SK-MEL-5 (cell line): ENCODE measurements at places on chromosomes 2 and 18. TPM values are rescaled to one million over a fixed set of nuclear protein-coding genes. Genes with fewer than 3 reads are reported as not detected.

The LRP2 gene
- total RNA-seq, result 9.2 and 15.6 TPM in 2 replicates

GRCh38 chr2:8421658-8422449, 260.0 kb upstream of the ID2 start:
- peak; percentile 24 for DNase-seq

DNA sequence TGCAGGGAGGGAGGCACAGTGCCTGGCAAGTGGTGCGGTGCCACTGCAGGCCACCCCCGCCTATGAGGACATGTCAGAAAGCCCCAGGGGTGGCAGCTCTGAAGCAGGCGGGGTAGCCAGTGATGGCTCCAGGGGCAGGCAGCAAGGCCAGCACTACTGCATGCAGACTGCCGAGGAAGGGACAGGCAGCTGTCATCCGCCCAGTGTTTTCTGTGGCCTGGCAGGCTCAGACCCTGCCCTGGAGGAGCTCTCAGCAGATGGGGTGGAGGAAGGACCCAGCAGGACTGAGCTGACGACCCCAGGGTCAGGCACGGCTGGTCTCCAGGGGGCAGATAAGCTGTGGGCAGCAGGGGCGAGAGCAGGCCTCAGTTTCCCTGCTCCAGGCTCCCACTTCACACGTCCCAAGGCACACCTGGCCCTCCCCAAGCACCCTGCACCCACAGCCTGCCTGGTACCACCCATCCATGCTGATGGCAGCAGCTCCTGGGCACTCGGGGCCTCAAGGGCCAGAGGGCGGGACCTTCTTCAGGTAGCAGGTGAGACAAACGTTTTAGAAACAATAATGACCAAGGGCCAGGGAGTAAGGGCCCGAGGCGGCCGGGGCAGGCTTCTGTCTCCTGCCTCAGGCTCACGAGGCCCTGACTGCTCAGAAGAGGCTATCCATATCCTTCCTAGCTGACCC, 48.5 kb downstream of the HS6ST1 start:
- no peak for DNase-seq

- DNase-seq, result peak; percentile 52
These were observed at the start of gene ITGA4 for GRCh38 chr2:181457121-181457740. Gene ITGA4 (plus strand): TSS chr2:181457386. CDS start chr2:181457655, 269 bp downstream.

GRCh38 chr18:8657050-8657820, 48.0 kb downstream of the RAB12 start:
- DNase-seq, result no peak
